ENCODE measurements at places on chromosomes 4 and X.

DNA sequence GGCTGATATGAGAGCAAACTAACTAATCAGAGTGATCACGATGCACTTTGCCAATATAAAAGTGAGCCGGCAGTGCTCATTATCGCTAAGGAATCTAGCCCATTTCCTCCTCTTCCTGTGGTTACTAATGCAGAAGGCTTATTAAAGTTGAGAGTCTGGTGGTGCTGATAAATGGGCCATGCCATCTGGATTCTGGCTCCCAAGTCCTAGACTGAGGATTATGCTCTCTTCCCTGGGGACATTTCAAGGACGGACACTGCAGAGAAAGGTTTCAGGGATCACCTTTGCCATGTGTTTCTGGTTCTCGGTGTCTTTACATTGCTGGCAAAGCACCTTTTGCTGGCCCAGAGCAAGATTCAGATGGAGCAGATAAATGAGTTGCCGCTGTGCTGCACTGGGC is 85.3 kb downstream of the RTL5 start:
- DNase-seq = no peak

DNA sequence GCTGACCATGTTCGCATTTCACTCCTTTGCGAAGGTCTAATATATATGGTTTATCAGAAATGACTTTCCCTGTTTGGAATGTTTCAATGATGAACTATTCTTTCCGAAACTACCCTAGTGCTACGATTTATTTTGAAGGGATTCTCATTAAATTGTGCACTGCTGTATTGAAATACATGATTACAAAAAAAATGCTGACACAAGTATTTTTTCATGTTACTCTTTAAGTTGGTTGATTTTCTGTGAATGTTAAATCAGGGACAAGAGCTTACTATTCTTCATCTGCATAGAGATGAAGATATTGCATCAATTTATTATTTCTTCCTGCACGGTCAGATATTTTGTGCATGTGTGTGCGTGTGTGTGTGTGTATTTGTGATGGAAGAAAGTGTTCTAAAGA is 731.5 kb upstream of the AGA start:
- DNase-seq = no peak

DNA sequence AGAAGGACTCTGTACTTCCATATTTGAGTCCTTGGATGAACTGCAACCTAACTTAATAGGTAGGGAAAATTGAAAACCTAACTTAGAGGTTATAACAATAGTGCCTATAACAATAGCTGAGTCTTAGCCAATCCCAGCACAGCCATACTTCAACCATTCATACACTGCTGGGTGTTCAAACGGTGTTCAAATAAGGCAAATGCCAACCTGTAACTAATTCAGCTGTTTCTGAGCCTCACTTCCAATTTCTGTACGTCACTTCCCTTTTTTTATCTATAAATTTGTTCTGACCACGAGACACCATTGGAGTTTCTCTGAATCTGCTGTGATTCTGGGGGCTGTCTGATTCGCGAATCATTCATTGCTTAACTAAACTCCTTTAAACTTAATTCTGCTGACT is 9.6 kb upstream of the GRSF1 start:
- DNase-seq = no peak

GRCh38 chr4:118964891-118965411 is 76.3 kb downstream of the SYNPO2 start:
- DNase-seq = no peak

GRCh38 chrX:11321986-11322385 is 28.8 kb downstream of the AMELX start:
- no peak for DNase-seq

GRCh38 chr4:108620101-108620932 is at the start of gene RPL34:
Gene RPL34 (plus strand): TSS chr4:108620576. CDS start chr4:108621960, 1,384 bp downstream.
- peak; percentile 96 for DNase-seq

GRCh38 chrX:55796496-55796895 is 78.9 kb downstream of the RRAGB start:
- DNase-seq = no peak

DNA sequence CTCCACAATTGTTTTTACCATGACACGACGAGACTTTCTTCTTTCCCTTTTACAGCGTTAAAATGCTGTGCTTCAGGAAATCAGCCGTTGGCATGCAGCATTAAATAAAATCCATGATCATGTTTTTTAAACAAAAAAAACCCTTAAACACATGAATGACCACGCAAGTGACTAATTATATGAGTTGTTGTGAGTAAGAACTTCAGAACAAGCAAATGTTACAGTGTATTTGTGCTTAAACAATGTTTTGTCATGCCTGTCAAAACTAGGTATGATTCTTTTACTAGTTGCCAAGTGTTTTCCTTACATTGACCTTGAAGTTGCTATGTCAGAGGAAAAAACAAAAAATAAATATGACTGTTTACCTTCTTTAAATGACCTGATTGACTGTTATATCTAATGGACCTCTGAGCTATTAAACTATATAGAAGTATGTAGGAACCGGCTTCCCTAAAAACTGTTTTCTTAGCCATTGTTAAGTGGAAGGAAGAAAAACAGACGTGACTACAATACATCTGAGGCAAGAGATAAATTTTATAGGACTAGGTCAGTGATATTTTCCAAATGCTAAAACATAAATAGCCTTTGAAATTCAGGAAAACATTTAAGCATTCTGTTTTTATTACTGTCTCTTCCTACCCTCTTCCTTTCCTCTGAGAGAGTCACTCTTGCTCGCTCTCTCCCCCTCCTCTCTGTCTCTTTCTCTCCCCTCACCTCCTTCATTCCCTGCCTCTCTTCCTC is 197.1 kb downstream of the PALLD start:
- no peak for DNase-seq

- no peak for DNase-seq
Observed at GRCh38 chr4:151322570-151322969, 2.8 kb downstream of the SH3D19 start.

- DNase-seq = no peak
Observed at GRCh38 chr4:56701161-56701480, 20.0 kb upstream of the HOPX start.
